ENCODE measurements at places on chromosomes 1 and 21. TPM values are rescaled to one million over a fixed set of nuclear protein-coding genes. Genes with fewer than 3 reads are reported as not detected.

DNA sequence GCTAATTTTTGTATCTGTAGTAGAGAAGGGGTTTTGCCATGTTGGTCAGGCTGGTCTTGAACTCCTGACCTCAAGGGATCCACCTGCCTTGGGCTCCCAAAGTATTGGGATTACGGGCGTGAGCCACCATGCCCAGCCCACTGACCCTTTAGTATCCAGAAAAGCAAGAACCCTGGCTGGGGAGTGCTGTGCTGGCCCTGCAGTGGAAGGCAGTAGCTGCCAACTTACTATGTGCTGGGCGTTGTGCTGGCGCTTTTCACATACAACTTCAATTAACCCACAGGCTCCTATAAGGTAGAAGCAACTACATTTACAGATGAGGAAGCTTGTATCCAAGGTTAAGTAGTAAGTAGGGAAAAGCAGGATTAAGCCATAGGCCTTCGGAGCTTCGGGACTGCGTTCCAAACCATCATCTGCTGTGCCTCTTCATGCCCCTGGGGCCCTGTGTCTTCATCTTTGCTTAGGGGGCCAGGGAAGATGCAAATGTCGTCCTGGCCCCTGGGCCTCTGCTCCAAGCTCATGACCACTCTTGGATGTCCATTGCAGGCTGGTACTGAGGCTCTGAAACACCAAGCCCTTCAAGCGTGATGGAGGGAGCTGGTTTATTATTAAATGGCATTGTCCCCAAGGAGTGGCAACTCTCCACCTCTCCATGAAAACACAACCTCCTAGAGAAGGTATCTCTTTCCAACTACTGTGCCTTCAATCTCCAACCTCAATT lies 8.7 kb upstream of the CPLANE2 start:
- no peak for DNase-seq

DNA sequence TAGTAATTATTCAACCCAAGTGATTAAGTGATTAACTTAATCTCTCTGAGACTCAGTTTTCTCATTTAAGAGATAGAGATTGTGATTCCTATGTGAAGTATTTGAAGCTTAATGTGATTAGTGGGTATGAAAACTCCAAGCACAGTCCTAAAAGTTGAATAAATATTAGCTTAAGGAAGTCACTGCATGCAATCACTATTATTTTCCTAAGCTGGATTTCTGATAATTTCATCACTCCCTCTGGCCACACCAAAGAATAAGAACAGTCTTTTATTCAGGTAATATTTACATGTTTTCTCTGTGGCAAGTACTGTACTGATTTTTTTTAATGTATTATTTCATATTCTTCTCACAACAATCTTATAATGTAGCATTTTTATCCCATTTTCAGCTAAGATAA lies 31.1 kb downstream of the CD55 start:
- DNase-seq: no peak

GRCh38 chr1:101520302-101520701 lies 283.5 kb downstream of the S1PR1 start:
- DNase-seq: no peak

GRCh38 chr21:15058854-15059263 lies 5.9 kb downstream of the NRIP1 start:
- DNase-seq: no peak

Gene OR2T29
- not detected for total RNA-seq
